ENCODE measurements at places on chromosomes 5 and 9.

GRCh38 chr5:39186722-39187539 is 32.4 kb downstream of the FYB1 start:
- H3K4me3 ChIP-seq = peak overlapping the region; percentile 78
- no peaks in the 10 kb centered on the region for H3K27me3 ChIP-seq
- peaks cover 6% of the 10 kb centered on the region for H3K36me3 ChIP-seq
- DNase-seq = peak; percentile 61
- H3K4me1 ChIP-seq = peaks cover 80% of the 10 kb centered on the region
- H3K27ac ChIP-seq = peak overlapping the region; percentile 97

- DNase-seq = peak; percentile 59
- peaks cover 2% of the 10 kb centered on the region for H3K27me3 ChIP-seq
Observed at GRCh38 chr5:112738191-112738560, 491 bp downstream of the APC start.

GRCh38 chr5:95284572-95285408 is at the start of gene MCTP1:
TSS of gene MCTP1 (minus strand) at chr5:95285094.
- peaks cover 6% of the 10 kb centered on the region for H3K4me1 ChIP-seq
- DNase-seq = peak; percentile 59
- peaks cover 58% of the 10 kb centered on the region for H3K27me3 ChIP-seq
- H3K27ac ChIP-seq = no peak within 1 kb of the TSS
- H3K4me3 ChIP-seq = peak within 1 kb of the TSS; percentile 72

DNA sequence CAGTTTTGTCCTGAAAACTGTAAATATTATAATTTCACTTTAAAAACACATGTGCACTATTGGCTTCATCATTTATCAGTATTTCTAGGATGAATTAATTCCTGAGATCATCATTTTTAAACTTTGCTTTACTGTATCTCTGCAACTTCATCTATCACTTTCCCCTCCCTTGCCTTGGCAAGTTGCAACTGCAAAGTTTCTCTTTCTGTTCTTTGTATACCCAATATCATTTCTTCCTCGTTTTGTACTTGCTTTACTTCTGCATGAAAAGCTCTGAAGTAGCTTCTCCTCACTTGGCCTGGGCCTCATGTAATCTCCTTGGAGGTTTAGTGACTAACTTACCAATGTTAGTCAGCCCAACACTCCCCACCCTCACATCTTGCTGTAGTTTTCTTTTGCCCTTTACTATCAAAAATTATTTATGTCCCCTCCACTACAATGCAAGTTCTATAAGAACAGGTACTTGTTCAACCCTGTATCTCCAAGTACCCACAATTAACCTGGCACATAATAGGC is 12.8 kb downstream of the C5orf63 start:
- no peak for DNase-seq
- peaks cover 8% of the 10 kb centered on the region for H3K36me3 ChIP-seq
- H3K27ac ChIP-seq = peak overlapping the region; percentile 12
- H3K4me3 ChIP-seq = no peak overlapping the region
